ENCODE measurements at places on chromosomes 2 and 18.

DNA sequence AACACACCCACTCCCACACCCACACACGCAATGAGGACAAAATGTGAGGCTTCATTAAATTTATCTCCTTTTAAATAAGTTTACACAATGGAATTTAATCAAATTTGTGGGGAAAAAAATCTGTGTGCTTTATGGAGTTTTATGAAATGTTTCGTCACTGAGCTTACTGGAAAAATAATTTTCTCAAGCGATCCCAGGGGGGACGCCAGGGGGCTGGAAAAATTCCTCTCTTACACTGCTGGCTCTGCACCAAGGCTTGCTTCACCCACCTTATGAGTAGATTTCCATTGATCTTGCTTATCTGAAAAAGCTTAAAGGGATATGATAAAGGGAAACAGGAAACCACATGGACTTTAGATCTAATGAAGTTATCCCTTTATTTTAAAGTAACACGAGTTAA is 95.5 kb downstream of the CABYR start:
- DNase-seq, result no peak

DNA sequence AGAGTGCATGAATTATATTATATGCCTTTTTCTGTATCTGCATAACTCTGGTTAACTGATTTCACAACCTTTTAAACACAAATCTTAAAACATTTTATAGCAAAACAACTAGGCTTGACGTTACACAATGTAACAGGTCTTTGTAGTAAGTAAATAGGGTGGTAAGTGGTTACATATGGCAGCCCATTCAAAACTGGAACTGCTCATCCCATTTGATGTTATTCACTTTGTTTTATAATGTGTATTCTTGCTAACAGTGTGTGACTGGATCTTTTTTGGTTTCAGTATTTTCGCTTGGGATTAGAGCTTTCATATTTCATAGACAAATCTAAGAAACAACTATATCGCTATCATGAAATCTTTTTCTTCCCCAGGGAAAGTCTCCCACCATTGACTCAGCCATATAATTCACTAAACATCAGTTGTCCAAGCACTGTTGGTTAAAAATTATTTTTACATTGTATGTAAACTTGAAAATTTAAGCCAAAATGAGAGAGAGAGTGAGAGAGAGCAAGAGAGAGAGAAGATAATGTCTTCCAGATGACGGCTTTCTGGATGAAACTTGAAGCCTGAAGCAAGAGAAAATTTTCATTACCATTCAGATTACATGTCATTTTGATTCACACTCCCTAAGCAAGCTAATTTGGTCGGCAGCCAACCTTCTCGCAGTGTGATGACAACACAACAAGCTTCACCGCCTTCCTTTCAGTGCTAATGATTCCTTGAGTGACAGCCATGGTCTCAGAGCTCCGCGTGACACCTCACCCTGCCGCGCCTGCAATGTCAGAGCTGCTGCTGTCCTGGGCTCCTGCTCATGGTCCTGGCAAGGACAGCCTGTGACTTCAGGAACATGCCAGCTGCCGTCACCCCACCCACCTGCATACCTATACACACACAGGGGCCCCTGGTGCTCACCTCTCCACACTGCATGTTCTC is 946.9 kb upstream of the SOX11 start:
- no peak for DNase-seq

DNA sequence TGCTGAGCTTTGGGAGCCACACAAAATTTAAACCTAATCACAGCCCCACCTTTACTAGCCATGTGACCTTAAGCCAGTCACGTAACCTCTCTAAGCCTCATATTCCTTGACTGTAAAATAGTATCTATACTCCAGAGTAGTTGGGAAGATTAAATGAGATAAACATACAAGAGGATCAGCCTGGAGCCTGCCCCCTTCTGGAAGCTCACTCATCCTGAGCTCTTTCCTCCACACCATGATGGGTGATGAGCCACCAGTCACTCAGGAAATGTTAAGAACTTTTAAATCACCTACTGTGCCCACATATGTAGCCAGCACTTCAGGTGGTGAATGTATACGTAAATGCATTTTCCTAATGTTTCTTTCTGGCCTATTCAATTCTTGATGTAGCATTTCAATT is 195.9 kb upstream of the DDX18 start:
- DNase-seq, result no peak

DNA sequence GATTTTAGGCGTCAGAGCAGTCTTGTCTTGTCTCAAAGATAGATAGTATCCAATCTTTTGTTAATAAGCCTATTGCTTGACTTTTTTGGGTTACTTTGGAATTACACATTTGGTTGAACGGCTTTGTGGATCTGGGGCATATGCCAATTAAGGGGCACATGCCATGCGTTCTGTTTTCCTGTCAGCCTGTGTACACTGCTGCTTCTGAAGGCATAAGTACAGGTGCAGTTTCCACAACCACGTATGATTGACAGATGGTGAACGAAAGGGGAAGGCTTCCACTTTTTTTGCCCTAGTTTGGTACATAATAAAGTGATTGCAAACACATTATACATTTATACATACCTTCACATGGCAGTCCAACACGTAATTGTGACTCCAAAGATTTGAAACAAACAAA is 102.3 kb downstream of the RAPH1 start:
- no peak for DNase-seq

DNA sequence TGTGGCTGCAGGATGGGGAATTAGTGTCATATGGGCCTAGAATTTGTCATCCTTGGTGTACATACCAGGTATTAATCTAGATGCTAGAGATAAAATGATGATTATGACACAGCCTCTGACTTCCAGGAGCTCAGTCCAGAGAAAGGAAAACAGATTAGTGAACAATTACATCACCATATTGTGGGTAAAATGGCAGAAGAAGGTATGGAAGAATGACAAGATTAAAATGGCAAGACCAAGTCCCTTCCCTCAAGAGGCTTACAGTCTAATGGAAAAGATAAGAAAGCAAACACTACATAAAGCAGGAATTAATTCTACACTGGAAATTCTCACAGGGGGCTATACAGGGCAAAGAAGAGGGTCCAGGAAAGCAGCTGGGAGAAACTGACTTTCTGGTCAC is 25.9 kb upstream of the TYMS start:
- DNase-seq, result no peak

DNA sequence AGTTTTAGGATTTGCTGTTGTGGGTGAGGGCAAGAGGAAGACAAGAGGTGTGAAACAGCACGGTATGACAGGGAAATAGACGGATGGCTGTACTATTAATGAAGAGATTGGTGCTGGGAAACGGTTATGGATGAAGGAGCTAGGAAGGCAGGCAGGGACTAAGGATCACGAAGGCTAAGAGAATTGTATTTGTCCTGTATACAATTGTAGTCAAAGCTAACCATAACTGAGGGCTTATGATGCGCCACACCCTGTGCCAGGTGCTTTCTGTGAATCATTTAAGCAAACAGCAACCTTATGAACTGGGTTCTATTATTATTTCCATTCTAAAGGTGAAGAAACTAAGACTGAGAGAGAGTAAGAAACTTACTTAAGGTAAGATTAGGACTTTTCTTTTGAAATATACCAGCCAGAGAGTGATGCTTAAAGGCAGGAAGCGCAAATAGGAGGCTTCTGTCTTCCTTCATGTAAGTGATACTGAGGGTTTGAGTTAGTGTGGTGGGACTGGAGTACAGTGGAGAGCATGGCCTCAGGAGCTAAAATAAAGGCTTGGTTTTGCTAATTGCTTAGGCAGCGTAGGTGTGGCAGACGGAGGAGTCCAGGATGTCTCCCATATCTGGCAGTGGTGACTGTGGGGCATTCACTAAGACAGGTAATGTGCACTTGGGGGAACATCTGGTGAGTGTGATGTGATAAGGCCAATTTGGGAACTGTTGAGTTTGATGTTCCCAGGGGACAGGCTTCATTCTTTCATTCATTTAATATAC is 85.8 kb downstream of the PLEKHM3 start:
- no peak for DNase-seq

DNA sequence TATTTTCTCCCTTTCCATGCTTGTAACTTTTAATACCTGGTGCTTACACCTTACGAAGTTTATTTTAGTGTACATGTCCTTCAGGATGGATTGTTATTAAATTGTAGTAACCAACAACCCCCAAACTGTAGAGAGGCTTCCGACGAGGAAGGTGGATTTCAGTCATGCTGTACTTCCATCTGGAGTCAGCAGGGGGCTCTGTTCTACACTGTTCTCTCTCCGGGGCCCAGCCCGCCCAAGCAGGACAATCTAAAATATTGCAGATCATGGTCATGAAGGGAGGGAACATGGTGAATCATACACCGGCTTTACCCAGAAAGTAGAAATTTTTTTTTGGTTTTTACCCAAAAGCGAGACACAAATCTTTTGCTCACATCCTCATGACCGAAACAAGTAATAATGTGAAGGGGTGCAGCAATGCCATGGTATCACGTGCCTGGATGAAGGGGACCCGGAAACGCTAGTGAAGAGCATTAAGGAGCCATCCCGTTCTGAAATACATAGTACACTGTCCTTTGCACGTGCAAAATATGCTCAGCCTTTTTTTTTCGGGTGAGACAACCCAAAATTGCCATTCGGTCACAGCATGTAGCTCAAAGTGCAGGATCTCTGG is 884.8 kb downstream of the EPHA4 start:
- peak; percentile 61 for DNase-seq

DNA sequence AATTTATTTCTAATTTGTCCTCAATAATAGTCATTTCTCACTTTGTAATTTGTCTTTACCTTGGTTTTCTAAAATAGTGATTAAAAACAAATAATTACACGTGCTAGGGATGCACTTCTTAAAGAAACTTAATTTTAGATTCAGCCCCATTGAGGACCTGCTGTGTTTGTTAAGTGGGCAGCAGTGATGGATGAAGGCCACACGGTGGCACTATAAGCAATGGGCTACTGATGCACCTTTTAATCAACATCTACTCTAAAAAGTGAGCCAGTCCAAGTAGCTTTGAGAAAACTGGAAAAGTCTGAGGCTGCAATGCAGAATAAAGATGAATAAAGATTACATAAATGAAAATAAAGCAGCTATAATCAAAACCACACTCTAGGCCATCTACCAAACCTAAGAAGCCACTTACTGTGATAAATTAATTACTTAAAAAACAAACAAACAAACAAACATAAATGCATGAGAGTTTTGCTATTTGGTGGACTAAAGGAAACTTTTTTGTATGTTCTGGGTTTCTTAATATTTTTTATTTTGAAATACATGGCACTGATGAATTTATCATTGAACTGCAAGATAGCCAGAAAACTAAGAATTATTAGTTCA is 89.3 kb downstream of the PDE11A start:
- no peak for DNase-seq

DNA sequence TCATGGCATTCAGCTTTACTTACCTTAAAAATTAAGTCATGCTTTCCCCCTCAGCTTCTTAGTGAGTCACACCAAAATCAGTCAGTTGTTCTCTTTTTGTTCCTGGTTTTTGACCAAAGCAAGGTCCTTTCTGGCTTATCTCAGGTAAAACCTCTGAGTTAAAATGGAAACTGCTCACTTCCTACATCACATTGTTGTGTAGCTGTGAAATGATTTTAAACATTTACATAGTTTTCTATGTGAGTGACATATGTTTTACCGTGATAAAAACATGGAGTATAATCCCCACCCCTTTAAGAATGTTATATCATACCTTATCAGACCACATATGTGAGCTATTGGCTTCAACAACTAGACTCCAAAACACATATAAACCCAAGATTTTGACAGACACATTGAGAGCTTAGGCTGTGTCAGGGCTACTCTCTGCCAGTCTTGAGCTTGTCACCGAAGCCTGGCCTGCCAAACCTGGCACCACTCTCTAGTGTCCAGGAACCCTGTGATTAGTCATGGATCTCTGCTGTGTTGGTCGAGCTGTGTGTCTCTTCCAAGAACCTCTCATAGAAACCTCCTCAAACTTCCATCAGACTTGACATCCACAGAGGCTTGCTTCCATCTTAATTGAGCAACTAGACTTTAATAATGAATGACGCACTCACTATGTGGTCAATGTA is 294.5 kb upstream of the FBXO11 start:
- DNase-seq, result no peak

- DNase-seq, result no peak
Measured at GRCh38 chr18:1092228-1092627, 187.6 kb downstream of the ADCYAP1 start.

DNA sequence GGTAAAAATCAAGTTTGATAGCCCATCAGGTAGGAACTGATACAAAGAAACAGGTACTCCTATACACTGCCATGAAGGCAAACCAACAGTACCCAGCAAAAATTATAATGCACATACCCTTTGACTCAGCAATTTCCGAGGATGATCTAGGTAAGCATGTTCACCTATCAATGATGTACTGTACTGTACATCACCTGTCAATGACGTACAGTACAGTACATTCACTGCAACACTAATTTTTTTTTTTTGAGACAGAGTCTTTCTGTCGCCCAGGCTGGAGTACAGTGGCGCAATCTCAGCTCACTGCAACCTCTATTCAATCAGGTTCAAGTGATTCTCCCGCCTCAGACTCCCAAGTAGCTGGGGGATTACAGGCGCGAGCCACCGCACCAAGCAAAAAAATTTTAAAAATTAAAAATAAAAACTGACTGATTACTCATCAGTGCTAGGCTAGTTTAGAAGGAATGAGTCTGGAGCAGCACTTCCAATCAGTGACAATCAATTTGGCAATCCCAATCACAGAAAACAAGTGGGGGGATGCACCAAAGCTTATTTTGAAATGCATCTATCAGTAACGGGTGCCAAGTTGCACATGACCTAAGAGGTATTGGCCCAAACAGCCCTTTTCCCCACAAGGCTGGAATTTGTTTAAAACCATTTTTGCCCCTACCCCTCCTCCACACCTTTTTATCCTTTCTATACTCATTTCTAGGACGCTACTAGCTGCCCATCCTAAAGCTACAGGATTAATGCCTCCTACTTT is 8.2 kb downstream of the SRSF7 start:
- DNase-seq, result peak; percentile 2

DNA sequence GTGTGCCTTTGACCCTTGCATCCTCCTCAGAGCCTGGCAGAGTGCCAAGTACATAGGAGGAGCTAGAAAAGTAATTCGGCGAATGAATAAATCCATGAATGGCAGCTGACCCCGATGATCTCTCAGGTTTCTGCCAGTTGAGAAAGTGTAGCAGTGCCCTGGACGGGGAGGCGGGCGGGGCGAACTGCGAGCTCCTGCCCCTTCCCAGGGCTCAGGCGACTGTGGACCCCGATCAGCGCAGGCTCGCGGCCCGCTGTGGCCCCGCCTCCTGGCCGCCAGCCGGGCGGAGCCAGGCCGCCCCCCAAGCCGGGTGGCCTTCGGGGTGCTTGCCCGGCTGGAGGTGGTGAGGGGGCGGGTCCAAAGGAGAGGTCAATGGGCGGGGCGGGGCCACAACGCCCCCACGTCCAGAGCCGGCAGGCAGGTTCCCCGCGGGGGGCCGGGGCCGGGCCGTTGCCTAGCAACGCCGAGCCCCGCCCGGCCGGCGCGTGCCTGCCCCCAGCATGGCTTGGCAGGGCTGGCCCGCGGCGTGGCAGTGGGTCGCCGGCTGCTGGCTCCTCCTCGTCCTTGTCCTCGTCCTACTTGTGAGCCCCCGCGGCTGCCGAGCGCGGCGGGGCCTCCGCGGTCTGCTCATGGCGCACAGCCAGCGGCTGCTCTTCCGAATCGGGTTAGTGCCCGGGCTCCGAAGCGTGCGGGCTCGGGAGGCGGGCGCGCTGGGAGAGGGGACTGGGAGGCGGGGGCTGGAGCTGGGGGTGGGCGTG is 30.6 kb upstream of the TMBIM1 start:
- DNase-seq, result peak; percentile 46

GRCh38 chr2:231256494-231256893 is 58.1 kb downstream of the ARMC9 start:
- DNase-seq, result no peak

- DNase-seq, result no peak
Measured at GRCh38 chr2:46841621-46842020, 74.0 kb downstream of the MCFD2 start.
